NCI-H1694 treated with DMSO at 0.1 percent for 48 hours (cell line): ENCODE measurements at places on chromosomes 4 and X.

DNA sequence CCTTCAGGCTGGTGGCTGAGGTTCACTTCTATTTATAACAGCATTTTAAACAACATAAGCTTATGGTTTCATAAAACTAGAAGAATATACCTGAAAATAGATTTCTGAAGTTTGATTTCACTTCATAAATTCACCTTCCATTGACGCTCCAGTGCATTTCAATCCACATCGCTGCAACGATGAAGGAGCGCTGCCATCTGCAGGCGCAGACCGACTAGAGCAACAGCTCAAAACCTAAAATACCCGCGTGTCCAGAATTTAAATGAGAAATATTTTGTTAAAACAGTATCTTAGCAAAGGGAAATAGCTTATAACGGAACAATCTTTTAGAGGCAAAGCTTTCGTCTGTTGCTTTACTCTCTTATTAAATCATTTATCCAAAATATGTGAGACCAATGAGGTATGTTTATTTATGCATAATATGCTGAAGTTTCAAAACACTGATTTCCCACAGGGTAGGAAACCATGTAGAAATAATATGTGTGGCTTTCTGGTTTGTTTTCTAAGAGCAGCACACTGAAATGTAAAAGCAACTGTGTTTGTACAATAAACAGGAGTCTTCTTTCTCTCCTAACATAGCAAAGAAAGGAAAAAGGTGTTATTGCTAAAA, 816.4 kb upstream of the FRG1 start:
- DNase-seq: no peak

- no peak for DNase-seq
These were observed 66.1 kb upstream of the ZNF827 start for GRCh38 chr4:146004730-146005129.

- peak; percentile 36 for DNase-seq
These were observed 5.6 kb upstream of the CT47C1 start for GRCh38 chrX:119067023-119067739.

GRCh38 chr4:152075253-152075928, 314.6 kb upstream of the GATB start:
- no peak for DNase-seq

GRCh38 chrX:117376460-117376859, 740.1 kb downstream of the KLHL13 start:
- no peak for DNase-seq

DNA sequence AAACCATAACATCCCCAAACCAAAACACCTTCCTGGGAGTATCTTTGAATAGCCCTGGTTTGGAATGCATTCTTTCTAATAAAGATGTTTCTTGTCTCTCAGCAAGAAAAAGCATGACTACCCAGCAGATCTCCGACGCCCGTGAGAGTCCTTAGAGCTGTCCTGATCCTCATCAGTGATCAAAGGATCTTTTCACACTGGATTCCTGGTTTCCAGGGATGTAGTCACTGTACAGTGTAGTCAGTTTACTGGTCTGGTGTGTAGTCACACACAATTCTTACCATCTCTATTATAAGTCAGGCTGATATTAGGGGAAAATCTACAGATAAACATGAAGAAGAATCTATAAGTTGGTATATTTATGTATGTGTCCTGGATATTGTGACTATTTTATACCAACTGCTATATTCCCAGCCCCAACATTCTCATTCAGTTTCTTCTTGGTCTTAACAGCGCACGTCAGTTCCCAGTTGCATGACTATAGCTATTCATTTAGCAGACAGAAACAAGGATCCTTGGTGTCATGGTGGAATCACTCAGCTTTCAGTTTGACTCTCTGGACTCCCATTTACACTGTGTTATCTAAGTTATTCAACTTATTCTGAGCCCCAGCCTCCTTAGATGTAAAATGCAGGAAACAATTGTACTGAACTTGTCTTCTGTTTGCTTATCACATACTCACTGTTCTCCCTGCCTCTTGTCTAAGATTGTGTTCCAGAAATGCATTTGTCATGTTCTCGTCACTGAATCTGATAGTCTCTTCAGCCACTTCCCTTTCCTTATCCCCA, 68.3 kb downstream of the SLIT2 start:
- DNase-seq: no peak

GRCh38 chr4:22191565-22191964, 243.0 kb upstream of the KCNIP4 start:
- no peak for DNase-seq

DNA sequence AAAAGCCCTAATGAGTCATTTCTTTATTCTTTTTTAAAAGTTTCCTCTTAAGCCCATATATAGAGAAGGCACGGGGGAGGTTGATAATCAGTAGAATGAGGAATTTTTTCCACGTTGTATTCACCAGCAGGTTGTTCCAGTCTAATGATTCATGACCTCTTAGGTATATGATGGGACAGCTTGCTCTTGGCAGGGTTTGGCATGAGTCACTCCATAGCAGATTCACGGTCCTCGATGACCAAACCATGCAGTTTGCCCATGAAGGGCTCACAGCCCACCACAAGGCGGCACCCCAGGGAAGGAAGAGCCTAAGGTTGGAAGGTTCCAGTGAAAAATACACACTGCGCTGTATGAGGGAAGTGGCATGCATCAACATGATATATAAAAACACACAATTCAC, 623.8 kb upstream of the DIPK2B start:
- DNase-seq: no peak

- no peak for DNase-seq
These were observed 38.9 kb downstream of the FNIP2 start for GRCh38 chr4:158807691-158808090.

DNA sequence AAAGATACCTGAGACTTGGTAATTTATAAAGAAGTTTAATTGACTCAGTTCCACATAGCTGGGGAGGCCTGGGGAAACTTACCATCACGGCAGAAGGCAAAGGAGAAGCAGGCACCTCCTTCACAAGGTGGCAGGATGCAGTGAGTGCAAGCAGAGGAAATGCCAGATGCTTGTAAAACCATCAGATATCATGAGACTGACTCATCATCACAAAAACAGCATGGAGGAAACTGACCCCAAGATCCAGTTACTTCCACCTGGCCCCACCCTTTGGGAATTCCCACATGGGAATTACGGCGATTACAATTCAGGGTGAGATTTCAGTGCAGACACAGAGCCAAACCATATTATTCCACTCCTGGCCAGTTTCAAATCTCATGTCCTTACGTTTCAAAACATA, 514.7 kb upstream of the SPANXN1 start:
- no peak for DNase-seq

DNA sequence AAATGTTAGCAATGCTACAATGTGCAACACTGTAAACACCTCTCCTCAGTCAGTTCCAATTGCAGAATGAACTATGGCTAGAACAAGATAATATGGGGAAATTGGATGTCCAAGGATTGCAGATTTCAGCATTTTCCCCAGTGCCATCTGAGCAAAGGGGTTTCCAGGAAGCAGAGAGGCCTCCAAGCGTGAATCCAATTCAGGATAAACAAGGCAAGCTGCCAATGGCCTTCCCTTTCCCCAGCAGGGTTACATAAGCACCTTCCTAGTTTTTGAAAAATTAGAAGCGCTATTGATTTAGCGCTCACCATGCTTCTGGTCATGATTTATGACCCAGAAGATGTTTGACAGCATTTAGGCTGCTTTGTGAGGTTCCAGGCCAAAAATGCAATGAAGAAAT, 223.0 kb upstream of the GATB start:
- DNase-seq: peak; percentile 13

DNA sequence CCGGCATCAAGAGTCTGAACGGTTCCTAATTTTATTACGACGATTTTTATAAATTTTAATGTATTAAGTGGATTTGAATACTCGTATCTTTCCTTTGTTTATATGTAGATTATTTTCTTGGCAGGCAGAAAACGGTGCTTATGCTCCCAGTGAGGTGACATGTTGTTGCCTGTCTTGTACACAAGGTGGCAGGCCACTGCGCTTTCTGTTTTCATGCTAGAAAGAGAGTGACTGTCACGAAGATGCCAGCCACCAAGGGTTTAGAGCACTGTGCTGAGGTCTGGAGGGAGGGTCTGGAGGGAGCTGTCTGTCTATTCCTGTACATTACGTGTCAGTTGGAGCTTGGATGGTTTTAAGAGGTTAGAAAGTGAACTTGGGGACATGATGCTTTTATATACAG, 87.7 kb downstream of the SHROOM2 start:
- DNase-seq: no peak

- no peak for DNase-seq
These were observed 41.9 kb upstream of the PDLIM3 start for GRCh38 chr4:185576962-185577950.

DNA sequence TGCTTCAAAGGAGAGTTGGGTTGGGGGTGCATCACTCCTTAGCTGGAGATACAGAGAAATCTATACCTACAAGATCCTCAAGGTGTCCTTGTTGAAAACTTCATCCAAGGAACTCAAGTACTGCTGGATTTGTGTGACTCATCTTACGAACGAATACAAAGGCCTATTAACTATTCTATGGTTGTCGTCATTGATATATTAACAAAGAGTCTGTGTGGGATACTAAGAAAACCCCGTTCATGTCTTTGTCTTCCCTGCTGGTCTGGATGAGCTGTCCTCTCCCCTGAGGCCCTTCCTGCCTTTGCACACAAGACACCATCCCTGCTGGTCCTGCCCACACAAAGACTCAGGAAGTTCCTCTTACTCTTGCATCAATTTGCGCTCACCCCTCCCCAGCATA, 54.9 kb upstream of the IRF2 start:
- no peak for DNase-seq

GRCh38 chr4:63817196-63817865, 591.9 kb downstream of the TECRL start:
- DNase-seq: no peak

DNA sequence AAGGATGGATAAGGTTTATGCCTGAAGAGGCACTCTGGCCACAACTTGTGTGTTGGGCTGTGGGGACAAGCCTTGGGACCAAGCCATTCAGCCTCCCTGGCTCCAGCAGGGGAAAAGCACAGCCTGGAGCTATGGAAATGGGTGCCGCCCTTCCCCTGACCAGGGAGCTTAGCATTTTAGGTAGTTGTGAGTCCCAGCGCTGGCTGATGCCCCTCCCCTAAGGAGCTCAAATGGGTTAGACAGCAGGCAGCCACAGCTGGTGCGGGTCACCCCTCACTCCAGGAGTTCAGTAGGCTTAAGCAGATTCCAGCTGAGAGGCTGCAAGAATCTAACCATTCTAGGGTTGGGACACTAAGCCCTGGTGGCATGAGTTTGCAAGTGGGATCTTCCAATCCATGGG, 172.9 kb downstream of the KCNIP4 start:
- DNase-seq: no peak

DNA sequence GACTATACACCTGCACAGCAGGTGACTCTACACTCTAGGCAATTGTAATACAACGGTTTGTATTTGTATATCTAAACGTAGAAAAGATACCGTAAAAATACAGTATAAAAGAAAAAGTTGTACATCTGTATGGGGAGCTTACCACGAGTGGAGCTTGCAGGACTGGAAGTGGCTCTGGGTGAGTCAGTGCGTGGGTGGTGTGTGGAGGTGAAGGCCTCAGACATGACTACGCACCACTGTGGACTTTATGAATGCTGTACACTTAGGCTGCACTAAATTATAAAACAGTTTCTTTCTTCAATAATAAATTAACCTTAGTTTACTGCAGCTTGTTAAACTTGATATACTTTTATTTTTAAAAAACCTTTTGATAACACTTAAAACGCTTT, 85.0 kb upstream of the FAT1 start:
- DNase-seq: no peak

- DNase-seq: no peak
These were observed 207.8 kb downstream of the ADGRL3 start for GRCh38 chr4:61407642-61408618.

- DNase-seq: no peak
These were observed 56.3 kb downstream of the SHISA3 start for GRCh38 chr4:42453612-42454011.

- no peak for DNase-seq
These were observed 367.0 kb downstream of the RAB28 start for GRCh38 chr4:13117185-13117584.

DNA sequence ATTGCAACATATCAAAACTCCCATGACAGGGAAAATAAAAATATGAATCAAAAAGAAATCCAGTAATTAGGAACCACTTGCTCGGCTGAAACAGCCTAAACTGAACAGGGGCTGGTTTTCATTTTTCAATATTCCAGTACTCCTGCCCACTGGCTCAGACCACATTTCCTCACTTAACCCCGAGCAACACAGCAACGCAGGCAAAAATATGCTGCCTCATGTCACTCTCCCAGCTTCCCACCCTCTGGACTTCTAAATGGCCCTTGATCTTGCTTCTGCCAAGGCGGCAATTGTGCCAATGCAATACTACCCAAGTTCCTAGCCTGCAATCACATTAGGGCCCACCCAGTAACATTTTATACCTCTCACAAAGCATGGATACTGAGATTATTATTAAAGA, 30.6 kb downstream of the USP46 start:
- no peak for DNase-seq

- no peak for DNase-seq
These were observed 53.1 kb downstream of the IGSF1 start for GRCh38 chrX:131235768-131236545.

DNA sequence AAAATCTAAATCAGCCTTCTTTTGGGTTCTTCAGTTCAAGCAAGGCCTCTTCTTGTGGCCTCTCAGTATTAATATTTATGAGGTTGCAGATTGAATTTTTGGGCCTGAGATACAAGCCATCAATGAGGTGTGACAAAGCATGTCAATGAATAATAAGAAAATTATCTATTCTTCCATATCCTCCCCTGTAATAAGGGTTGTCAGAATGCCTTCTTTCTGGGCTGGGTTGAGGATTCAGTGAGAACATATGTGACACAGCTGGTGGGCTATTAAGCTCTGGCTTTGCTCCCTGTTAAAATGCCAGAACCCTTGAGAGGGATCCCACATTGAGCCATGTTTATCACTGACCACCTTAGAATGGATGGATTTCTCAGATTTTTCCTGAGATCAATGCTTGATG, 187.2 kb downstream of the AR start:
- DNase-seq: no peak

DNA sequence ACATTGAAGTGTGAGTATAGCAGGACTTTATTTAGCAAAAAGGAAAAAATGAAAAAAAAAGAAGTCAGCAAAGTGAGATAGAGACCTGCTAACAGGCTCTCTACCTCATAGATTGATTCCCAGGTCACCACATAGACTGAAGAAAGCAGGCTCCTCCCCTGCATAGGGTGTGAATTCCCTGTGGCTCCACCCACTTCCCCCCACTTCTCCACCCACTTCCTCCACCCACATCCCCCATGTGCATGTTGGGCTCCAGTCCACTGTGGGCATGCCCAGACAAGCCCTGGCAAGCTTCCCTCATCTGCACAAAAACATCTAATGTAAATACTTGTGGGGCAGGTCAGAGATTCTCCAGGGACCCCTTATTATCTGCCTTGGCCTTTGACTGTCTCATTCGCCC, 97.8 kb downstream of the TMEM47 start:
- DNase-seq: no peak

DNA sequence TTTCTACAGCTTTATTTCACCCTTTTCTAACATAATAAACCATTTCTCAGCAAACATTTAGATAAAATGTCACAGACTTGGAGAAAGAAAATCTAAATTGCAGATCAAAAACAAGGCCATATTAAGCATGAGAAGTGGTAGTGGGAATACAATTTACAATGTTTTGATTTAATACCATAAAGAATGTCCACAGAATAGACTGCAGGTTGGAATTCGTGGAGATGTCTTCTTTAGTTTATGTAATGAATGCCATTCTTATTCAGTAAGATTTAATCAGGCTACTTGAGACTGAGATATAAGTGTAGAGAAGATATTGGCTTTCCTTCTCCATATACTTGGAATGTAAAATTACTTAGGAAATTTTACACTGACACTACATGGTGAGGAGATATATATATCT, 91.9 kb upstream of the ZFP42 start:
- DNase-seq: no peak

- no peak for DNase-seq
These were observed at the start of gene EDNRA for GRCh38 chr4:147480891-147481576. Gene EDNRA (plus strand): TSS chr4:147481097. CDS start chr4:147485682, 4,585 bp downstream.
